ENCODE measurements at places on chromosomes 12 and 14.

DNA sequence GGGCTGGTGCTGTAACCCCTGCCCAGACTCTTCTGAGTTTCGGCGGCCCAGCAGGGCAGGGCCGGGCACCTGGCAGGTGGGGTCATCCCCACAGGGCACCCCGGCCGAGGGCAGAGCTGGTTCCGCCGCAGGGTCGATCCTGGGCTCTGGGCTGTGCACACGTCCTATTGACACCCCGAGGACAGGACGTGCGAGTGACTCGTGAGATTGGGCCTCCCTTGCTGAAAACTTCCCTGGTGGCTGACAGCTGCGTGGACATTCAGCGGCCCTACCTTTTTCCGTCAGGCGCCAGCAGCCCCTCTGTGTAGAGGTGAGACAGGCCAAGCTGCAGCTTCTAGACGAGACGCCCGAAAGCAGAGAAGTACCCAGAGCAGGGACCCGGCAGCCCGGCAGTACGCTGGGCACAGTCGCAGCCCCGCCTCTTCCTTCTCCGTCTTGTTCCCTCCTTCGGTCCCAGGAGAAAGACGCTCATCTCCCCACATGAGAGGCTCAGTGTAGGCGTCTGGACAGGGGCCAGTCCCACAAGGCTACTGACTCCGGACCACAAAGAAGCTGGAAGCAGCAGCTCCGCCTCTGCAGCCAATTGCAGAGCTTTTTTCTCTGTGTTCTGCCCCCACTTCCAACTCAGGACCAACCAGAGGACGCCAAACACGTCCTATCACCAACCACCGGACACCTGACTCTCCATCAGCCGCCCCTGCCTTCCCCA, at the start of gene LRCOL1:
Gene LRCOL1 (minus strand): TSS at position 532 of the 709 bp plus-strand sequence. CDS start 4,331 bp downstream, outside the sequence.
- DNase-seq: no peak

DNA sequence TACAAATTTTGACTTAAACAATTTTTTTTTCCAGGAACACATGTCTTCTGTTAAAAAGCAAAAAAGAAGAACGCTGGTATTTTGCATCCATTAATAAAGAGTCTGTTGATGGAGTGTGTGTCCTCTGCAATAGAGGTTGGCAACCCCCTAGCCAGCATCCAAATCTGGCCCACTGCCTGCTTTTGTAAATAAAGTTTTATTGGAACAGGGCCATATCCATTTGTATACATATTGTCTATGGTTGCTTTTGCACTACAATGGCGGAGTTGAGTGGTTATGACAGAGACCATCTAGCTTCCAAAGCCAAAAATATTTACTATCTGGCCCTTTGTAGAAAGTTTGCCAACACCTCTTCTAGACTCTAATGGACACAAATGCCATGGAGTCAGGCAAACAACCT, 49.6 kb downstream of the CCDC92 start:
- no peak for DNase-seq

GRCh38 chr12:52649066-52649465, 2.9 kb downstream of the KRT2 start:
- no peak for DNase-seq

- no peak for DNase-seq
Measured at GRCh38 chr14:43411841-43412240, 1095.2 kb downstream of the FSCB start.

DNA sequence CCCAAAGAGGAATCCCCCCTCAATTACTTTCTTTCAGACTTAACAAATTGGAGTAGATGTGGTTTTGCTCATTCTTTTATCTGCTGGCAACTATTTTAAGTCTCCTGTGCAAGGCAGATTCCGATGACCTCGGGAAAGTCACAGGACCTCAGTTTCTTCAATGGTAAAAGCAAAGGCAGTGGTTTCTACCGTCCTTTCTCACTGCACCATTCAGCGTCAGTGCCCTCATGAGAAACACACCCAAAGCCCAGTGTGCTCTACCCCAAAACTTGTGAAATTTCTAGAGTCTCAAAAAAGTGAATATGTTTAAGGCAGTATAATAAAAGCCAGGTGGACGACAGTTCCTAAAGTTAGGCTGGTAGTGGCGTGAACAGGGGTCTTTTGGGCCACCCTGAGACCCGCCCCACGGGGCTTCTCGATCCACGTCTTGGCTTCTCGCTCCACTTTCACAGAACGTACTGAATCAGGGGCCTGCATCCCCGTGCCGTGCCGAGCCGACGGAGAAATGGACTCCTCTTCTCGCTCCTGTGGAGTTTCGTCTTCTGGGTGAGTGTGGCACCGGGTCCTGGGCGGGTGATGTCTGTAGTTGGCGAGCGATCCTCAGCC, 1.3 kb upstream of the ARHGAP5 start:
- DNase-seq: peak; percentile 19

- DNase-seq: no peak
Measured at GRCh38 chr12:121543786-121544185, 37.0 kb downstream of the KDM2B start.

DNA sequence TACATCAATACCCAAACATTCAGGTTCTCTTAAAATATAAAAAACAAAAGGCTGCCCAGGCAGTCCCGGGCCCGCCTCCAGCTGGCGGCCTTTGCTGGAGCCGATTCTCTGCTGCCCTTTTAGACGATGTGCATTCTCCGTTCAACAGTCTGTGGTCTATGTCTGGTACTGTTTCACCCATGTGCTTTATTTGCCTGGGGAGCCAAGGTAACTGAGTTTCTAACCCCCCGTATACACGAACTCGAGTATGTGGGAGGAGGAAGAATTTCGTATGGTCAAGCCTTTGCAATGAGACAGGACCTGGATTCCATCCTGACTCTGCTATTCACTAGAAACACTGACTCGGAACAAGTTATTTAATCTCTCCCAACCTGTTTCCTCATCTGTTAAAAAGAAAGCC, 54.1 kb upstream of the GPR68 start:
- DNase-seq: no peak

- no peak for DNase-seq
Measured at GRCh38 chr14:64421166-64421565, 33.0 kb downstream of the MTHFD1 start.

DNA sequence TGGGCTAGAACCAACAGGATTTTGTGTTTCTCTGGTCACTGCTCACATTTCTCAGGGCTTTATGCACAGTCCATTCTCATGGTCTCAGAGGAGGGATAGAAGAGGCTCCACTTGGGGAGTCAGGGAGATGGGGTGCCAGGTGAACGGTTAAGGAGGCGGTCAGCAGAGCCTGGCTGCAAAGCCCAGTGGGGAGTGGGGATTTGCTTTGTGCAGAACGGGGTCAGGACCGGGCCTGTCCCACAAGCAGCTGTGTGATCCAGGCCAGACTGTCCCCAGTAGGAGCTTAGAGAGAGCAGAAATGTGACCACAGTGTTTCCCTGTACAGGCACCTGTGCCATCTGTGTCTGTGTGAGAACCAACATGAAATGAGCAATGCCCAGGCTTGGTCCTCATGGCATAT, 4.1 kb downstream of the CMTM5 start:
- DNase-seq: no peak

GRCh38 chr12:52945389-52946232, 3.3 kb upstream of the KRT18 start:
- DNase-seq: no peak

DNA sequence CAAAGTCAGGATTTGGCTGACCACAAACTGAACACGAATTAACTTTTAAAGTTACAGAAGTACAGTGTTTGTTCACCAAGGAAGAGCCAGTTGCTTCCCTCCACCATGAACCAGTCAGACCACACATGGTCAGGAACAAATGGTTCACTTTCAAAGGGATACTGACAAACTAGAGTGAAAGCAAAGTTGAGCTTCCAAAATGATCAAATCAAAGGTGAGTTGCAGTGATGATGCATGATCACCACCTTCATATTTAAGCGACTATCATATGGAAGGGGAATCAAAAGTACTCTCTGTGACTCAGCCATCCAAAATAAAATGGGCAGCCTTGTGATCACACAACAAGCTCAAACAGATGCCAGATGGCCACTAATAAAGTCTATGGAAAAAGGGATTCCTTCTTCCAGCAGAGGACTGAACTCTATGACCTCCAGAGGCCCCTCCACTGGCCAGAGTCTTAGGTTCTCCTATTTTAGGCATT, 13.1 kb downstream of the NT5DC3 start:
- no peak for DNase-seq
